ENCODE measurements at places on chromosomes 7 and 10.

GRCh38 chr7:76330261-76330660 is 27.8 kb downstream of the HSPB1 start:
- no peak for DNase-seq

DNA sequence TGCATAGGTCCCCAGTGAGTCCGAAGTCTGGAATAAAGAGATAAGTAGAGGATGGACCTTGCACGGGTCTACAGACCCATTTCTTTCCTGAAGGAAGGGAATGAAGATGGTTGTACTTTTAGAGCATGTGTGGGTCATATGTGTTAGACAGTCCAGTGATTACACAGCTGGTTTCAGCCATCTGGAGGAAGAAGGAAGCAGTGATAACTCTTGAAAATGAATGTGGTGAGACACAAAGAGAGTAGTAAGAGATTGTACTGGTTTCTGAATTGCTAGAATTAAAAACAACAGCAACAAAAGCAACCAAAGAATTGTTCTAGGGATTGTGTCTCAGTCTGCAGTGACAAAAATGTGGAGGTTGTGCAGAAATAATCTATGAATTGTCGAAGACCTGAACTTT is 258.9 kb downstream of the SUGCT start:
- no peak for DNase-seq

DNA sequence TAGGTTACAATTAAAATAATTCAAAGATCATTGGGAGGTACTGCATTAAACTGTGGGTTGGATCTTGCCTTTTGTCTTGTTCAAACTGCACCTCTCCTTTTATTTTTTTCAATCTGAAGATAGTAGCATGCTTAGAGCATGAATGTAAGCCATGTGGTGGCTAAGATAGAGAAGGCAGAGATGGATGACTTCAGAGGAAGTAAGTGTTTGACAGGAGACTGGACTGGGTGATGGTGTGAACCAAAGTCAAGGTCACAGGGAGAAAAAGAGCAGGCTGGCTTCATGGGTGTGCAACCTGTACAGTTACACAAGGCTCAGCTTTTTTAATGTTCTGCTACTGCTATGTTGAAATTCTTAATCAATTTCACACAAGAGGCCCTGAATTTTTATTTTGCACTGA is 85.6 kb downstream of the ZEB1 start:
- no peak for DNase-seq

- no peak for DNase-seq
Observed at GRCh38 chr7:7695111-7695817, 23.1 kb downstream of the RPA3 start.

DNA sequence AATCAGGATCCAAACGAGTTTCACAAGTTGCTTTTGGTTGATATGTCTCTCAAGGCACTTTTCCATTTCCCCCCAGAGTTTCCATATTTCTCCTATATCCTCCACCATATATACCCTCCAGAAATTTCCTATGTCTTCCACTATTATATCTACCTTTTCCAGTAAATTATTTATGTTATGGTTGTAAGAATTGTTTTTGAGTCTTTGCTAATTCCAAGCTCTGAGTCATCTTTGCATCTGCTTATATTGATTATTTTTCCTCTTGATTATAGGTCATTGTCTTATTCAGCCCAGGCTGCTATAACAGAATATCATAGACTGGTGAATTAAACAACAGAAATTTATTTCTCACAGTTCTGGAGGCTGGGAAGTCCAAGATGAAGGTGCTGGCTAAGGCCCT is 12.7 kb downstream of the TACC2 start:
- no peak for DNase-seq

GRCh38 chr7:42185726-42186125 is 51.3 kb downstream of the GLI3 start:
- no peak for DNase-seq

- DNase-seq: no peak
Observed at GRCh38 chr7:2586326-2587020, 27.7 kb downstream of the IQCE start.

DNA sequence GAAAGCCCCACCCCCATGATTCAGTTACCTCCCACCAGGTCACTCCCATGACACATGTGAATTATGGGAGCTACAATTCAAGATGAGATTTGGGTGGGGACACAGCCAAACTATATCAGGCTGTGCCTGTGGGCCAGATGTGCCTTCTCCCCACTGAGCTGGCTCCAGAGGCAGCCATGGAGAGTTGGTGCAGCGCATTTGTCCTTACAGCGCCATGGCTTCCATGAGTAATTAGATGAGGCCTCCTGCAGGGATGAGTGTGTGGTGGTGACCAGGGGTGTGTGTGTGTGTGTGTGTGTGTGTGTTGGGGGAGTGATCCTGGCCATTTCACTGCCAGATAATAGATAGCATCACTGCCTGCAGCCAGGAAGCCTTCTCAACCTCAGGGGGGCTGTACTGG is 94.6 kb downstream of the FANK1 start:
- DNase-seq: no peak

DNA sequence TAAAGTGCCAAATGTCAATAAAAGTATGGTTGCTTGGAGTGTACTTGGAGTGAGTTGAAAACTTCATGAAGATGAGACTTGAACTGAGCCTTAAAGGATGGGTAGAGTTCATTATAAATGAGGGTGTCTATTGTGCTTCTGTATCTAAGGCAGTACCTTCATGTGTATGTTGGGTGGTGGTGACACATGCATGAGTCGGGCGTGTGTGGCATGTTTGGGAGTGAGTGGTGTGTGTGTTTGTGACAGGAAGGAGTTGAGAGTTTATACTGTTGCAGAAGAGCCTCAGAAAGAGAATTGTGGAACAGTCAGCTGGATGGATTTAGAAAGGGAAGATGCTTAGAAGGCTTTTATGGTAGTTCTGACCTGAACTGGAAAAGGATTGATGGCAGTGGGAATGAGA is 6.0 kb upstream of the ZRANB1 start:
- DNase-seq: no peak

- no peak for DNase-seq
Observed at GRCh38 chr7:110317541-110318265, 773.2 kb upstream of the LRRN3 start.

DNA sequence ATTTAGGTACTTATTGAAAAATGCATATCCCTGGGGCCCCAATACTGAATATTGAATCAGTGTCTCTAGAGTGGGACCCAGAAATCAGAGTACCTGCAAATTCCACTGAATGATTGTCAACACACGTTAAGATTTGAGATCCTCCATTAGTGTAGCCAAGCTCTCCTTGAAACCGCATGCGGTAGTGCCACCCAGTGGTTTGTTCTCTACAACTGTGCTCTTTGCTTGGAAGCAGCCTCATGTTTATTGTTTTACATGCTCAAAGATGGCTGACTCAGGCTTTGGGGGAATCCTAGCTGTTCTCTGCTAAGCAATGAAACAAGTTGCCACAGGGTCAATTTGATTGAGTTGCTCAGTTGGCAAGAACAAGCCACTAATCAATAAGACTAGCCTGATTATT is 340.2 kb upstream of the CELF2 start:
- DNase-seq: peak; percentile 77

GRCh38 chr7:27438881-27439589 is 196.4 kb downstream of the EVX1 start:
- DNase-seq: no peak

GRCh38 chr7:82202107-82202506 is 241.5 kb downstream of the CACNA2D1 start:
- DNase-seq: no peak

DNA sequence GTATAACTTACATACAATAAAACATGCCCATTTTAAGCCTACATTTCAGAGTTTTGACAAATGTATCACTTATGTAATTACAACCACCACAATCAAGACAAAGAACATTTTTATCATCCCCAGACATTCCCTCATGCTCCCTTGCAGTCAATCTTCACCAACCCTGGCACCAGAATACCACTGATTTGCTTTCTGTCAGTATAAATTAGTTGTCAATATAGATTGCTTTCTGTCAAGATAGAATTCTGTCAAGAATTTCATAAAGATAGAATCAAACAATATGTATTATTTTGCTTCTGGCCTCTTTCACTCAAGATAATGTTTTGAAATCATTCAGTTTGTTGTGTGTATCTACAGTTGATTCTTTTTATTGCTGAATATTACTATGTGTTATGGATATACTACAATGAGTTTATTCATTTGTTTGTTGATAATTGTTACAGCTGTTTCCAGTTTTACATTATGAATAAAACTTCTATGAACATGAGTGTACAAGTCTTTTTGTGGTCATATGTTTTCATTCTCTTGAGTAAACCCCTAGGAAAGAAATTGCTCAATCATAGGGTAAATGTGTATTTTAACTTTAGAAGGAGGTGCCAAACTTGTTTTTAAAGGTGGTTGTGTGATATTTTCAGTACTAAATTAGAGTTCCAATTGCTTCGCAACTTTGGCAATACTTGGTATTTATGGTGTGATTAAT is 56.9 kb downstream of the IFIT5 start:
- no peak for DNase-seq

GRCh38 chr7:74134117-74134620 is 40.0 kb upstream of the EIF4H start:
- no peak for DNase-seq

DNA sequence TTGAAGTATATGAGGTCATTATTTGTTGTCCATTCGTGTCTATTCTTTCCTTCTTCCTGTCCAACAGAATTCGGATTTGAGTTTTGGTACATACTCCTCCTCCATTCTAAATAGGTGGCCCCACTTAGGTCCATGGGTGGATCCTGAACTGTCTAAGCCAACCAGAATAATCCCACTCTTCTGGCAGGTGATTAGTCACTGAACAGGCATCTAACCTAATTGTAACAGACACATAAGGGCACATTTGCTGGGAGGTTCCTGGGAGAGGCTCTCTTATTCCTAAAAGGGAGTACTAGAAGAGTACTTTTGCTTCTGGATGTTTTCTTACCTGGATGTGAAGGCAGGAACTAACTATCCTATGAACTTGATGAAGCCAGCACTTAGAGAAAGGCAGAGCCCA is 16.8 kb downstream of the LRRC72 start:
- DNase-seq: no peak

DNA sequence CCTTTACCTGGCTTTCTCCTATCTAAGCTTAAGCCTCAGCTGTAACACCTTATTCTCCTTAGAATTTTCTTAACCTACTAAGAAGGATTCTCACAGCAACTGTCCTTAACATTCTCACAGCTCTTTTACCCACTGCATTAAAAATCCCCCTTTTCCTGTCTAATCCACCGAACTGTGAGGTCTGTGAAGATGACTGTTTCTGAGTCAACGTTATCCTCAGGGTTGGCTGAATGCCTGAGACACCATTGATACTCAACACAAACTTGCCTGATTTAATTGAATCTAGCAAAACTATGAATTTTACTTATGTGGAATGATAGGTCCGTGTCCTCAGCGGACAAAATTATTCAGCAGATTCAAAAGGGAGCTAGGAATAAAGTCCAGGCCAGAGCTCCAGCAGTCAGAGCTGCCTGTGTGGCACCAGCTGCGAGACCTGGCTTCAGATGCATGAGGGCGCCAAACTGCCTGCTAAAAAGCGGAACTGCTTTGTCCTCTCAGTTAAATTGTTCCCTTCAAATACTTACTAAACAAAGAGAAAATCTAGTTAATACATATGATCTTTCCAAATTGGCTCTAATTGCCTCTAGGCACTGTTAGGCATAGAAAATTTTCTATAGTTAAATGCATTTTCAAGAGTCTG is 33.4 kb upstream of the VWDE start:
- peak; percentile 54 for DNase-seq
